ENCODE measurements at places on chromosomes 5 and 9. TPM values are rescaled to one million over a fixed set of nuclear protein-coding genes. Genes with fewer than 3 reads are reported as not detected.
A peak's percentile ranks its signal among the peaks of the same experiment; 100 is the strongest.

- no peaks in the 10 kb centered on the region for H3K4me1 ChIP-seq
- H3K27me3 ChIP-seq = no peaks in the 10 kb centered on the region
- H3K4me3 ChIP-seq = no peak overlapping the region
- no peak for DNase-seq
- no peak overlapping the region for H3K27ac ChIP-seq
- no peaks in the 10 kb centered on the region for H3K36me3 ChIP-seq
These were observed 263.7 kb downstream of the CEMIP2 start for GRCh38 chr9:71504636-71505035.

GRCh38 chr5:109779036-109779735, 89.5 kb downstream of the MAN2A1 start:
- DNase-seq = peak; percentile 85
- no peaks in the 10 kb centered on the region for H3K36me3 ChIP-seq
- H3K27me3 ChIP-seq = no peaks in the 10 kb centered on the region
- H3K4me3 ChIP-seq = peak overlapping the region; percentile 40

Gene WDR38
- not detected for total RNA-seq

GRCh38 chr9:127396253-127396807, 639 bp upstream of the SLC2A8 start:
- no peak for DNase-seq
- H3K36me3 ChIP-seq = no peaks in the 10 kb centered on the region
- peaks cover 9% of the 10 kb centered on the region for H3K4me1 ChIP-seq

Gene GNG10
- 33.0 TPM for total RNA-seq

Gene HTR4
- not detected for total RNA-seq

Gene GLRA1
- total RNA-seq = not detected

Gene FOXB2
- total RNA-seq = not detected

DNA sequence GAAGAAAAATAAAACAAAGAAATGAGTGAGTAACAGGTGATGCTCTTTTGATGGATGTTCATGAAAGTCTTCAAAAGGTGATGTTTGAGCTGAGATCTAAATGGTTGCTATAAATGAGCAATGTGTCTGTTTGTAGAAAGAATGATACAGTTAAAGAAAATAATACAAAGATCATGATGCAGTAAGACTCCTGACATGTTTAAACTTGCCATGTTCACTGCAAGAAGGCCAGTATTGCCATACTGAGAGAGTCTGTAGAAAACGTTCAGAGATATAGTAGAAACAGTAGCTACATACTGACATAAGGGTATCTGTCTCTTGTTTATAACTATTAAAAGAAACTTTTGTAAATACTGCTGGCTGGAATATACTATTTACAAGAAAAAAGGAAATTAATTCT, 1609.2 kb upstream of the ACO1 start:
- no peak overlapping the region for H3K27ac ChIP-seq
- no peaks in the 10 kb centered on the region for H3K4me1 ChIP-seq
- no peak overlapping the region for H3K4me3 ChIP-seq
- no peaks in the 10 kb centered on the region for H3K36me3 ChIP-seq

DNA sequence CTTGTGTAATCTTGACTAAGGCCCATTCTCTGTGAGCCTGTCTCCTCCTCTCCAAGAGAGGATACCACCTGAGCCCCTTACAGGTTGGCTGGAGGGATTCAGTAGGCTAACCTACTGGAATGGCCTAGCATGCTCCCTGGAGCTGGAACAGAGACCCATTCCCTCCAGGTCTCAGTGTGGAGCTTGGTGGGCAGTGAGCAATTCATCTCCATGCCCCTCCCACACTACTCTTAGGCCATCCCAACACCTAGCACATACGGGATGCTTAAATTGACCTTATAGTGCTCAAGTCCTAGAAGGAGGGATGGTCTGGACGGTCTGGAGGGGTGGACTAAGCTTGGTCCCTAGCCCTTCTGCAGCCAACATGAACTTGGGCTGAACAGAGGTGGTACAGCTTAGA, 75.6 kb downstream of the CRB2 start:
- no peaks in the 10 kb centered on the region for H3K36me3 ChIP-seq
- no peak overlapping the region for H3K4me3 ChIP-seq
- no peaks in the 10 kb centered on the region for H3K4me1 ChIP-seq
- no peak for DNase-seq
- no peak overlapping the region for H3K27ac ChIP-seq

DNA sequence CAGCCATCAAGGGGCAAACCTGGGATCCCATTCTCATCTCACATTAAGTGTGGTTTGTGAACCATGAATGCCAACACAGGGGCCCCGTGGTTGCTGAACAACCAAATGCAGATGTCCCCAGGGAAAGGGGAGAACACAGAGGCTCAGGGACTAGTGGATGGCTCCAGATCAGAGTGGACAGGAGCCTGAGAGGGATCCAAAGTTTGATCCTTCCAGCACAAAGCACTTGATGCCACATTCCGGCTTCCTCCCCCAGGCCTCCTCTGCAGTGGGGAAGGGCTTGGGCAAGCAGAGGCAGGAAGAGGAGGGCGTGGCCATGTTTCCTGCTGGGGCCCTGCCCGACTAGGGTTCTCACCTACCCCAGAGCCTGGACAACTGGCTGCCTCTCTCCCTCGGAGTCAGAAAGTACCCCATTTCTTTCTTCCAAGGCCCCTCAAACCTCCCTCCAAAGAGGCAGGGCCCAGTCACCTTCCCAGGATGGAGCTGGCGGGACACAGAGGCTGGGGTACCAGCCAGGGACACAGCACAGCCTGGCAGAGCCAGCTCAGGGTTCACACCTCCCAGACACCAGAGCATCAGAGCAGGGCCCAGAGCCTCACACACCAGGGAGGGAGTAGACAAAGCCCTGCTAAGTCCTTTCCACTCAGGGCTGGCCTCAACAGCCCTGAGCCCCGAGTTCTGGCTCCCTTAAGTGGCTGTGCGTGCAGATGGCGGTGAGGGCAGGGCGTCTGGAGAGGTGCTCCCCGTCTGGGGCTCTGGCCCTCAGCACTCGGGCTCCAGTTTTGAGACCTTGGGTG, 4.3 kb upstream of the RNF44 start:
- peaks cover 38% of the 10 kb centered on the region for H3K4me1 ChIP-seq
- peak; percentile 47 for DNase-seq
- no peaks in the 10 kb centered on the region for H3K27me3 ChIP-seq
- H3K27ac ChIP-seq = no peak overlapping the region

DNA sequence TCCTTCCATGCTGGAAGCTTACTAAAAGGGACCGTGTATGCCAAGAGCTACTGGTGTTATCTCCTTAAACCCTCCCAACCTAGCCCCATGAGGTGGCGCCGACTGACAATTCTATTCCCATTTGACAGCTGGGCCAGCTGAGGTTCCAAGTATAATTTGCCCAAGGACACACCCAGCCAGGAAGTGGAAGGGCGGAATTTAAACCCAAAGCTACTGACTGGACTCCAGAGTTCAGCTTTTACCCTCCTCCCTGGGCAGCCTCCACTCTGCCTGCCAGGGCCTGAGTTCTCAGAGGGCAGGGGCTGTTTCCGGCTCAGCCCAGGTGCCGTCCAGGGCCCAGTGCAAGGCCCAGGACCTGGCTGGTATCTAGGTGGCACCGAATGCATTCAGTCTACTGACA, 71.8 kb downstream of the C9orf50 start:
- DNase-seq = no peak
- H3K36me3 ChIP-seq = no peaks in the 10 kb centered on the region
- no peak overlapping the region for H3K27ac ChIP-seq
- peaks cover 3% of the 10 kb centered on the region for H3K4me1 ChIP-seq

Gene FIBCD1
- not detected for total RNA-seq

Gene OR1L4
- not detected for total RNA-seq

Gene RGS3
- 407 TPM for total RNA-seq

GRCh38 chr9:20640331-20641187, 18.3 kb upstream of the MLLT3 start:
- H3K27ac ChIP-seq = no peak overlapping the region
- H3K27me3 ChIP-seq = no peaks in the 10 kb centered on the region
- no peaks in the 10 kb centered on the region for H3K4me1 ChIP-seq

- no peaks in the 10 kb centered on the region for H3K36me3 ChIP-seq
- H3K27ac ChIP-seq = no peak overlapping the region
- no peaks in the 10 kb centered on the region for H3K27me3 ChIP-seq
- H3K4me3 ChIP-seq = no peak overlapping the region
These were observed 21.2 kb downstream of the GADD45G start for GRCh38 chr9:89625721-89626687.

Gene SLCO6A1
- total RNA-seq = not detected

Gene SLC23A1
- not detected for total RNA-seq

Gene OTP
- not detected for total RNA-seq

GRCh38 chr5:163548649-163549048, 43.2 kb downstream of the MAT2B start:
- no peak for DNase-seq
- H3K4me1 ChIP-seq = no peaks in the 10 kb centered on the region
- H3K4me3 ChIP-seq = no peak overlapping the region
- no peaks in the 10 kb centered on the region for H3K36me3 ChIP-seq

Gene SPATA31C1
- total RNA-seq = not detected

Gene IL9
- total RNA-seq = not detected

DNA sequence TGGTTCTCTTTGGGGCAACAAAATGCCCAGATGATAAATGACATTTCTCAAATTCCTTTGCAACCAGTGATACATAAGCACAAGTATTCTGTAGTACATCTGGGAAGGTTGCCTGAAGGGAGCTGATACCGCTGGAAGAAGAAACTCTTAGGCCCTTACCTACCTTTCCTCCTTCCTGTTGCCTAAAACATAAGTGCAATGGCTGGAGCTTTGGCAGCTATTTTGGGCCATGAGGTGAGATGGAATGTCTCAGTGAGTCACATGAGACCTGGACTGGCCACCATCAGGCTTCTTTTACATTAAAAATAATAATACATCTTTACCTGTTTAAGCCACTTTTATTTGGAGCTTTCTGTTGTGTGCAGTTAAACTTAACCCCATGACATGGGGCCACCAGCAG, 11.2 kb upstream of the ADGRD2 start:
- no peak overlapping the region for H3K27ac ChIP-seq
- no peak for DNase-seq
- H3K4me1 ChIP-seq = no peaks in the 10 kb centered on the region
- H3K36me3 ChIP-seq = no peaks in the 10 kb centered on the region
- H3K27me3 ChIP-seq = peaks cover 2% of the 10 kb centered on the region
- H3K4me3 ChIP-seq = no peak overlapping the region

Gene SLU7
- 48.2 TPM for total RNA-seq

DNA sequence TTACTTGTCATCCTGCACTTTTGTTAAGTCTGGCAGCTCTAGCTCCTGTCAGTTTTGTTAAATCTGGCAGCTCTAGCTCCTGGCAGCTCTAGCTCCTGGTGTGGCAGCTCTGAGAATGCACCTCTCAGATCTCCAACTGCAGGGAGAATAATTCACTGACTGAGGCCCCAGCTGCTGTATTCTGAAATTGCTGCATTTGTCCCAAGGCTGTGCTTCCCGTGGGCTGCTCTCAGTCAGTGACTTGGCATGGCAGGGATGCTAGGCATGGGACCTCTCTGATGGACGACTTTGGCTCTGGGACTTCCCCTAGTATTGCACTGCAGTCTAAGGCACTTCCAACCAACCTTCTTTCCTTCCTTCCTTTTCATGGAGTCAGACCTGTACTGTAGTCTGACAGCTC, 475.7 kb downstream of the CCDC171 start:
- H3K36me3 ChIP-seq = no peaks in the 10 kb centered on the region
- H3K27ac ChIP-seq = no peak overlapping the region
- H3K27me3 ChIP-seq = no peaks in the 10 kb centered on the region
- no peak overlapping the region for H3K4me3 ChIP-seq
- DNase-seq = no peak

Gene IFNK
- total RNA-seq = not detected

DNA sequence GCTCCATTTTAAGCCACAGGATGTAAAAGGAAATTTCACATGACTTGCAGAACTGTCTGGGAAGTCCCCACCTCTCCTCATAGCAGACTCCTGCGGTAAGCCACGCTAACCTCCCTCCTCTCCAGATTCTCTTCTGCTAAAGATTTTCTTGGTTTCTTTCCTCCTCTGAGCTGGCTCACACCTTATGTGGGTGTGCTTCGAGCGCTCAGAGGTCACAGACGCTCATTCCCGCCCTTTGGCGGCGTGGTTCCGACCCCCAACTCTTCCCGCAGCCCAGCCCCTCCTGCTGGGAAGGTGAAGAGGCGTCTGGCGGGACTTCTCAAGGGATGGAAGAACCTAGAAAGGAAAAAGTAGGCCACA, 32.9 kb upstream of the CDK20 start:
- H3K27ac ChIP-seq = no peak overlapping the region
- no peaks in the 10 kb centered on the region for H3K27me3 ChIP-seq
- H3K4me1 ChIP-seq = no peaks in the 10 kb centered on the region
- no peak for DNase-seq

DNA sequence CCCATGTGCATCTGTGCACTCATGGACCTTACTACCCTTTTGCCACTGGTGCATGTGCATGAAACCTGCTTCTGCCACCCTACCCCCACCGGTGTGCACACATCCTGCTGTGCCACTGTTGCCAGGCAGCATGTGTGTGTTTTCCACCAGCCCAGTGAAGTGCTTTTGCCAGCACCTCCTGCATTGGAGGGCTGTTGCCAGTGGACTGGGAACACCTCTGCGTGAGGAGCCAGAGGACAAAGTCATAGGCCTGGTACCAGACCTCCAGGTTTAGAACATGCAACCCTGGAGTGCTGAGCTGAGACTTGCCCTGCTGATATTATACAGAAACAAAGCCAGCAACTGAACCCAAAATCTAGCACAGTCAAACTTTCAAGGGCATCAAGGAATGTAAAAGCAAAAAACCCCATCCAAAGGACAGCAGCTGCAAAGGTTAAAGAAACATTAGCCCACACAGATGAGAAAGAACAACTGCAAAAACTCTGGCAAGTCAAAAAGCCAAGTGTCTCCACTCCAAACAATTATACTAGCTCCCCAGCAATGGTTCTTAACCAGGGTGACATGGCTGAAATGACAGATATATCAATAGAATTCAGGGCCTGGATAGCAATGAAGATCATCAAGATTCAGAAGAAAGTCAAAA, 70.6 kb upstream of the PTPN3 start:
- H3K4me3 ChIP-seq = no peak overlapping the region
- H3K36me3 ChIP-seq = no peaks in the 10 kb centered on the region
- no peak for DNase-seq
- H3K27ac ChIP-seq = no peak overlapping the region
- no peaks in the 10 kb centered on the region for H3K27me3 ChIP-seq

Gene FLT4
- total RNA-seq = 66.5 TPM

DNA sequence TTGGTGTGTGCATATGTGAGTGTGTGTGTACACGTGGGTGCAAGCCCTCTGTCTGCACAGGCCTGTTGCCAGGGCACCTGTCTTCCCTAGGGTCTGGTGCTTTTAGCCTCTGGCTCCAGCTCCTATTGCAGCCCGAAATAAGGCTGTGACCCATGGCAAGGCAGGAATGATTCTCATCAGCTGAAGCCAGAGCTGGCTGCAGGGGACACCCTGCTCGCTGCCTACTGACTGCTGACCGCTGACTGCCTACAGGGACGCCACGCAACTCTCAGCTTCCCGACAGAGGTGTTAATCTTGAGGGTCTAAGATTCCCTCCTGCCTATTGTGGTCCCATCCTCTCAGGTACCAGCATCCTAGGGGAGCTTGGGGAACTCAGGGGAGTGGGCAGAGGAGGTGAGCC, at the start of gene MYOZ3:
MYOZ3 (plus strand) TSS at position 166 of the 400 bp plus-strand sequence. CDS start 1,691 bp downstream, outside the sequence.
- H3K36me3 ChIP-seq = no peaks in the 10 kb centered on the region
- peaks cover 17% of the 10 kb centered on the region for H3K27me3 ChIP-seq
- H3K4me3 ChIP-seq = no peak within 1 kb of the TSS
- H3K27ac ChIP-seq = no peak within 1 kb of the TSS
- DNase-seq = no peak
- H3K4me1 ChIP-seq = no peaks in the 10 kb centered on the region

Gene MYO10
- total RNA-seq = 144 TPM

Gene FOXI1
- not detected for total RNA-seq

- no peaks in the 10 kb centered on the region for H3K36me3 ChIP-seq
- peaks cover 8% of the 10 kb centered on the region for H3K4me1 ChIP-seq
- H3K4me3 ChIP-seq = peak within 1 kb of the TSS; percentile 87
- DNase-seq = peak; percentile 86
These were observed at the start of gene NUDT12 for GRCh38 chr5:103562453-103563157. Gene NUDT12, minus strand, starts transcription at chr5:103562789. Its CDS starts 2,541 bp downstream, at chr5:103560248.

Gene GFI1B
- total RNA-seq = not detected

Gene SGCD
- total RNA-seq = not detected
